ENCODE measurements at places on chromosomes 11 and 22.

GRCh38 chr11:47236482-47236881 lies 12.1 kb downstream of the ACP2 start:
- DNase-seq, result peak; percentile 51

DNA sequence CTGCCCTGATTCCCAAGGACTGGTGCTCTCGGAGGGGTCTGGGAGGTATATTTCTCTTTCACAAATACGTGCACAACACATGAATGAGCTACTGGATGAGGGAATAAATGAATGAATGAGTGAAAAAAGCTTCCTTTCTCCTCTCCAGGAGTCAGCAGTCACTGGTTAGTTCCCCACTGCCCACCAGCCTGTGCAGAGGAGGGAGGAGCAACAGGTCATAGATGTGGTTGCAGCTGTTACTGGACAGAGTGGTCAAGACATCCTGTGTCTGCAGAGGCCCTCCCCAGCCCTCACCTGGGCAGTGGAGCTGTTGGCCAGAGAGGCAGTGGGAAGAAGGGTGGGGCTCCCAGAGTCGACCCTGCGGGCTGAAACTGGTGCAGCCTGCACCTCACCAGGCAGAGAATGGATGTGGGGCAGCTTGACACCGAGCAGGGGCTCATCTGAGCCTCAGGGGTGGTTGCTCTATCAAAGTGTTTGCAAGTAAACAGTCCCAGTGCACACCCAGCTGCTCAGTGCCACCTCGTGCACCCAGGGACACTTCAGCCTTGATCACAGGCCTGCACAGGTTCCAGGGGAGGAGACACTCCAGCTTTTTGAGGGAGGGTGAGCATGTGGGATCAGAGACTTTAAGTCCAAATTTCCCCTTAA lies 1.4 kb upstream of the VPREB1 start:
- DNase-seq, result no peak

- no peak for DNase-seq
Measured at GRCh38 chr11:13208921-13209320, 68.7 kb upstream of the BMAL1 start.

DNA sequence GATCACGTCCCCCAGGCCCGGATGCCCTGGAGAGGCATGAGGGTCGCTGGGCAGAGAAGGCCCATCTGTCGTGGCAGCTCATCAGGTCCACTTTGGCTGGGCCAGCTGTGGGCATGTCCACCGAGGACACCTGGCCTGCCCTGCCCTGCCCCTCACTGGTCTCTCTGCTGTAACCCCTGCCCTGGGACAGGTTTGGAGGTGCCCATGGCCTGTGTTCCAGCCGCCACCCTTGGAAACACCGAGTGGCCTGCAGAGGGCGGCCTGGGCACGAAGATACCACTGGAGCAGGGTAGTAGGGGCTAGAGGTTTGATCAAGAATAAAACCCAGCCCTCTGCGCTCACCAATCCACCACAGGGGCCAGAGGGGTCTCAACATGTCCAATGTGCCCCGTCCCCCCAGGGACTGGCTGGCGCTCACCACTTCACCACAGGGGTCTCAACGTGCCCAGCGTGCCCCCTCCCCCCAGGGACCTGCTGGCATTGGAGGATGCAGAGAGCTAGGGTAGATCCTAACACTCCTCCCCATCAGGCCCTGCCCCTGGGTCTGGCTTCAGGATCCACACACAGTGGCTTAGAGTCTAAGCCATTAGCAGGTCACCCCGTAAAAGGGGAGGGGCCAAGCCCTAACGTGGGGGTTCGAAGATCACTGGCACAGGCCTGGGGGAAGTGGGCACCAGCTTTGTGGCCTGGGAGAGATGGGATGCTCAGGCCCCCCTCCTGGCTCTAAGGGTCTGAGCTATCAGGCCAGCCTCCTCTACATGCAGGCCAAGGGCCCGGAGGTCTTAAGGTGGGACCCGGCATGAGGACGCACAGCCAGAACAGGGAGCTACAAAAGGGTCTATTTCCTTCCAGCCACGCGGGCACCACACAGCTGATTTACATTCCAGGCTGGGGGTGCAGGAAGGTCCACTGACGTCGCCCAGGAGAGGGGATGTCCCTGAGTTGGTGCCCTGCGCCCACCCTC lies 1.3 kb upstream of the HDAC10 start:
- DNase-seq, result peak; percentile 60

DNA sequence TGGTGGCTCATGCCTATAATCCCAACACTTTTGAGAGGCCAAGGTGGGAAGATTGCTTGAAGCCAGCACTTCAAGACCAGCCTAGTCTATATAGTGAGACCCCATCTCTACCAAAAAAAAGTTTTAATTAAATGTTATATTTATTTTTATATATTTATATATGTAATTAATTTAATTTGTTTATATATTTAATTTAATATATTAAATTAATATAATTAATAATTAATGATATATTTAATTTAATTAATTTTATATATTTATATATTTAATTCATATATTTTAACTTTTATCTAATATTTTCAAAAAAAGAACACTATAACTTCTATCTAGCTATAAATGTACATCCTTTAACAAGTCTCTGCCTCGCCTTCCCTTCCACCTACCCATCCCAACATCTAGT lies 104.8 kb downstream of the PAX6 start:
- no peak for DNase-seq

GRCh38 chr11:10486161-10486840 lies 31.2 kb downstream of the AMPD3 start:
- no peak for DNase-seq

- no peak for DNase-seq
Measured at GRCh38 chr11:129620237-129621104, 195.2 kb upstream of the TMEM45B start.

DNA sequence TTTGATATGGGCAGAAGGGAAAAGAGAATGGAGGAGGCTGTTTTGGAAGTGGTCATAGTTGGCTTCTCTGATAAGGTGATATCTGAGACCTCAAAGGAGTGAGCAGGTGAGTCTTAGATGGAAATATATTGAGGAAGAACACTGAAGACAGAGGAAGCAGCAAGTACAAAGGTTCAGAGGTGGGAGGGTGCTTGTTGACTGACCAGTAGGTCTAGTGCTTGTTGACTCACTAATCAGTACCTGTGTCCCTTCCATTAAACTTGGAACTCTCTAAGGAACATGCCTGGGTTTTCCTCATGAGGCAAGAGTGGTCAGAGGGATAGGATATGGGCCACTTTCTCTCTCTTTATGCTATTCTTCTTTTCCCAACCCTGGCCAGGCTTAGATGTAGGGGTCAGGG lies 25.6 kb upstream of the GLYATL1 start:
- DNase-seq, result no peak

GRCh38 chr22:38353142-38353629 lies 36.0 kb upstream of the CSNK1E start:
- DNase-seq, result peak; percentile 43

DNA sequence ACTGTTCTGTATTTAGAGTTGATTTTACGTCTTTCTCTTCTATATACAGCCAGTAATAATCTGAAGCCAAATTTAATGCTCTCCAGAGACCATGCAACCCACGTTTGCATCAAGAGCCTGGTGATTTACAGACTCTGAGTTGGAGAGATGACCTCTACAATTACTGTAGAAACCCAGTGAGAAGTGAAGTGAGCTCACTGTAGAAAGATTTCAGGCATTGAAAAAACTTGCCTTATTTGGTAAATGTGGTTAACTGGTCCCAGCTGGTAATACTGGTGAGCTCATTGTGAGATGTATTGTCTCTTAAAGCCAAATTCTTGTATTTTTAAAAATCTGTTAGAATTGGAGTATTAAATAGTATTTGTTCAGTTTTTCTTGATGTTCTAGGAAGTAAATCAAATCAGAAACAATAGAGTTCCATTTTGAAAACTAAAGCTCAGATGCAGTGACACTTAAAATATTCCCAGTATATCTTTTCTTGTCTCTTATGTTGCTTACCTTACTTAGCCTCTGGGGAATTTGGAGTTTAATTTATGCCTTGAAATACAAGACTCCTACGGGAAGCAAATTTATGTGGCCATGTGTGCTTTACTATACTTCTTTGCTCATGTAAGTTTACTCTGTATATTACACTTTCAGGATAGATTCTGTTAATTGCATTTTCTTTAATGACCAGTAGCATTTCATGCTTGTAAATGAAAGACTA lies 189.9 kb downstream of the ARHGAP42 start:
- DNase-seq, result peak; percentile 99

DNA sequence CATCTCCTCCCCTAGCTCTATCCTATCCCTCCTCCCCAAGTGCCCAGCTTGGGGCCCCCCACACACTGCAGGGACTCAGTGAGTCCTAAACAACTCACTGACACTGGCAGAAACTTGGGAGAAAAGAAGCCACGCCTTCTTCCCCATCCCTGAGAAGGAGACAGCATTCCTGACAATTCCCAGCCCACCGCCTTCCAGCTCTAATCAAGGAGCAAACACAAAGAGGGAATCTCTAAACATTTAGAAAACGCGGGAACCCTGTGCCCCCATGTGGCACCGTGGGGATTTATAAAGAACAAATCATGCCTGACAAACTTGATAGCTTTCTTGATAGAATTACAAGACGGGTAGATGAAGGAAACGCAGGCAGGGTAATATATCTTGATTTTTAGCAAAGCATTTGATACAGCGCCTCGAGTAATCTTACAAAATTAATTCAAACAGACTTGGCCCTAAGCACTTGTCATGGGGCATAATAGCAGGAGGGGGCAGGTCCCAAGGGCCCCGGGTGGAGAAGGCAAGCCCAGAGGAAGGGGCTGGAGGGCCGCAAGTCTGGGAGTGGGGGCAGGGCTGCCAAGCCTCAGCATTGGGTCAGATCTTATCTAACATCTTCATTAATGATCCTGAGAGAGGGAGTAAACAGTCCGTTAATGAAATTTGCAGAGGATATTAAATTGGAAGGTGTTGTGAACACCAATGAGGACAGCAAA lies 4.5 kb downstream of the CHST1 start:
- no peak for DNase-seq

DNA sequence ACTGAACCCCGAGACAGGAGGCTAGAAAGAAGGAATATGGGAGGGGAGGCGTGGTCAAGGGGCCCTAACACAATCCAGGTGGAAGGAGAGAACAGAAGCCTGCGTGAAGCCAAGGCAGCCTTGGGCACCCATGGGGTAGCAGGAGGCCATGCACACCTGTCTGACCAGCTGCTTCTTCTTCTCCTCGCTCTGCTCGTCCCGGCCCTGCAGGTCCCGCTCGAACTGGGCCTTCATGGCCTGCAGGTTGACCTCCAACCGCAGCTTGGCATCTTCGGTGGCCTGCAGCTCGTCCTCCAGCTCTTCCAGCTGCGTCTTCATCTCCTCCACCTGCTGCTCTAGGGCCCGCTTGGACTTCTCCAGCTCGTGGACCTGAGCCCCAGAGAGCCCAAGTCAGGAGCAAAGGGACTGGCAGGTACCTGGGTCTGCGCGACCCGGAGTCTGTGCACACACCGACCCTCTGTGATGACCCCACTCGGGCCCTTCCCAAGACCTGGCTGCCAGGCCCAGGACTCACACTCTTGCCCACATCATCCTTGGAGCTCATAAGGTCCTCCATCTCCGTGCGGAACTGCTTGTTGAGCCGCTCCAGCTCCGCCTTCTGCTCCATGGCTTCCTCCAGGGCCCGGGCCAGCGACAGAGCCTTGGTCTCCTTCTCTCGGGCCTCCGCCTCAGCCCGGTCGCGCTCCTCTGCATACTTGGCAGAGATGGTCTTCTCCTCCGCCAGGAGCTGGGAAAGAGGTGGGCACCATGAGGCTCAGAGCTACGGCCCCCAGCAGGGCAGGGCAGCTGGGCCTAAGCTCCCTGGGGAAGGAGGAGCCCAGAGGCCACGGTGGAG lies 35.9 kb downstream of the APOL1 start:
- no peak for DNase-seq

DNA sequence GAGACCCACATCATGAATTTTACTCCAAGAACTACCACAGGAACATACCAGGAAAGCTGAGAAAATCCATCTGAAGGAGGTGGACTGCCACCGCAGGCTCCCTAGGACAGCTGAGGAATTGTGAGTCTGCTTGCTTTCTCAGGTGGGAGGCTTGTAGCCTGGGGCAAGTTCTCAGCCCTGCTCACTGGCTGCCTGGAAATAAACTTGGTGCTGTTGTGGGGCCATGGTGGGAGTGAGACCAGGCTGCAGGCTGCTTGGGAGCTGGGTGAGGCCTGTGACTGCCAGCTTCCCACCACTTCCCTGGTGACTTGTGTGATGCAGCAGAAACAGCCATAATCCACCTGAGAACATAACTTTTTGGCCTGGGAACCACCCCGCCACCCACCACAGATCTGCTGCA lies 132.7 kb upstream of the RAG2 start:
- no peak for DNase-seq

DNA sequence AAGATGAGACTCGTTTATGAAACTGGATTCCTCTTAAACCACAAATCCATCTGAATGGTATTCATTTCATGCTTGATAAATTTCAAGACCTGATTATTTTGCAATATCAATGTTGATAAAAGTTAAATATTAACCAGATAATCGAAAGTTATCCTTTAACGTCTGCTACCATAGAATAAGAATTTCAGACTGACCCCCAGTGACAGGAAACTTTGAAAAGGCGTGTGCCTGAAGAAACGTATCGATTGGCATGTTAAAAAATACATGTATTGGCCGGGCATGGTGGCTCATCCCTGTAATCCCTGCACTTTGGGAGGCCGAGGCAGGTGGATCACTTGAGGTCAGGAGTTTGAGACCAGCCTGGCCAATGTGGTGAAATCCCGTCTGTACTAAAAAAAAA lies 13.9 kb downstream of the SCGB1A1 start:
- DNase-seq, result no peak

GRCh38 chr11:129694966-129695365 lies 120.7 kb upstream of the TMEM45B start:
- DNase-seq, result no peak

Measured in fibroblast of skin of right quadriceps (primary cell).